T-helper 2 cell treated with Interferon-gamma antibody and Interleukin-4, amounts not matched to agents 5 μg/mL and 100 μg/mL, for 36 hours (primary cell): ENCODE measurements at places on chromosomes 4 and X.
A peak's percentile ranks its signal among the peaks of the same experiment; 100 is the strongest.

GRCh38 chr4:133146574-133147241 is 2.4 kb upstream of the PCDH10 start:
- peak overlapping the region; percentile 45 for H3K27ac ChIP-seq
- no peaks in the 10 kb centered on the region for H3K36me3 ChIP-seq
- no peak for DNase-seq

- DNase-seq = no peak
- H3K36me3 ChIP-seq = no peaks in the 10 kb centered on the region
- no peak overlapping the region for H3K27ac ChIP-seq
- no peak overlapping the region for H3K4me3 ChIP-seq
- H3K4me1 ChIP-seq = no peaks in the 10 kb centered on the region
Observed at GRCh38 chrX:97199501-97199900, 315.8 kb downstream of the RPA4 start.

- no peak overlapping the region for H3K4me3 ChIP-seq
- H3K36me3 ChIP-seq = no peaks in the 10 kb centered on the region
- H3K27me3 ChIP-seq = no peaks in the 10 kb centered on the region
- no peaks in the 10 kb centered on the region for H3K4me1 ChIP-seq
- H3K27ac ChIP-seq = no peak overlapping the region
Observed at GRCh38 chr4:181611946-181612600, 631.1 kb upstream of the TENM3 start.

- no peak overlapping the region for H3K4me3 ChIP-seq
- H3K4me1 ChIP-seq = peaks cover 19% of the 10 kb centered on the region
- H3K27ac ChIP-seq = no peak overlapping the region
- H3K27me3 ChIP-seq = peaks cover 14% of the 10 kb centered on the region
Observed at GRCh38 chrX:14032406-14032805, 2.7 kb upstream of the GEMIN8 start.
